AG20443 (cell line): ENCODE measurements at places on chromosomes 11 and 22.

- DNase-seq: no peak
Observed at GRCh38 chr22:23670378-23671295, 20.2 kb upstream of the RGL4 start.

- no peak for DNase-seq
Observed at GRCh38 chr22:42385696-42386095, 46.5 kb downstream of the NFAM1 start.

- no peak for DNase-seq
Observed at GRCh38 chr22:29302402-29302680, 4.1 kb upstream of the GAS2L1 start.

DNA sequence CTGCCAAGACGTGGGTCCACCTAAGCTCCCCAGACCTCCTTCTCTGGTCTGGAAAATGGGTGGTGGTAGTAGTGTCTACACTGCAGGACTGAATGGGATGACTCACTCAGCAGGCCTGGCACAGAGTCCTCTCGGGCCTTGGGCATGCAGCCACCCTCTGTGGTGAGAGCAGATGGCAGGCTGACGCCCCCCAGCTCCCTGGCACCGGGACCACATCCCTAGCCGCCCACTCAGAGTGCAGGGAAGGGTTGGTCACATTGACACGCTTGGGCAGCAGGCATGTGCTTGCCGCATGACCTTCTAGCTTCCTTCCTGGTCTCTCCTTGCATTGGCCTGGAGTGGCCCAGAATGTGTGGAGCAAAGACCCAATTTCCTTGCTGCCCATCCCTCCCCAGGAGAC is 30.7 kb upstream of the PRODH start:
- DNase-seq: no peak

- no peak for DNase-seq
Observed at GRCh38 chr11:115409691-115410220, 94.5 kb downstream of the CADM1 start.
